ENCODE measurements at places on chromosomes 16 and 17. TPM values are rescaled to one million over a fixed set of nuclear protein-coding genes. Genes with fewer than 3 reads are reported as not detected.

Gene SPEM2
- total RNA-seq: not detected

Gene PMFBP1
- 0.11 TPM for total RNA-seq

Gene BPTF
- total RNA-seq: 60.7 TPM

Gene HOXB7
- not detected for total RNA-seq

DNA sequence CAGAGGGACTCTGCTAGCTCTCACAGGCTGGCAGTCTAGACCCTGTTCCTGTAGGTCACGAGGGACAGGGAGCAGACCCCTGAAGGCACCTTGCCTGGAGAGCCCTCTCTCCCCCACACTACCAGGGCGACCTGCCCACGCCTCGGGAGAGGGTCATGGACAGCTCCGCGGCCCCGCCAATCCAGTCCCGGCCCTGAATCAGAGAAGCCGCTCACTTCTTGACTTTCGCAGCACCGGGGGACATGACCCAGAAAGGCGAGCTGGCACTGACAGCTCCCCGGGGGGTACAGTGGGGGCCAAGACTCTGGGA, 5.1 kb downstream of the KIFC3 start:
- no peak overlapping the region for H3K27ac ChIP-seq
- no peaks in the 10 kb centered on the region for H3K27me3 ChIP-seq
- H3K4me1 ChIP-seq: peaks cover 30% of the 10 kb centered on the region
- peaks cover 21% of the 10 kb centered on the region for H3K36me3 ChIP-seq
- no peak for DNase-seq
- H3K4me3 ChIP-seq: no peak overlapping the region

- H3K36me3 ChIP-seq: peaks cover 3% of the 10 kb centered on the region
- H3K4me3 ChIP-seq: no peak overlapping the region
- peaks cover 5% of the 10 kb centered on the region for H3K27me3 ChIP-seq
- no peak for DNase-seq
- H3K27ac ChIP-seq: no peak overlapping the region
These were observed 14.1 kb downstream of the CDRT15 start for GRCh38 chr17:14222611-14223010.

- H3K36me3 ChIP-seq: no peaks in the 10 kb centered on the region
- H3K4me1 ChIP-seq: peaks cover 18% of the 10 kb centered on the region
- H3K4me3 ChIP-seq: peak overlapping the region; percentile 20
- H3K27ac ChIP-seq: no peak overlapping the region
- H3K27me3 ChIP-seq: peaks cover 79% of the 10 kb centered on the region
- DNase-seq: no peak
These were observed 1.6 kb upstream of the HOXB7 start for GRCh38 chr17:48612456-48612853.
